ENCODE measurements at places on chromosomes 3 and 15.

- DNase-seq: no peak
Observed at GRCh38 chr3:62065985-62066693, 307.2 kb downstream of the FEZF2 start.

GRCh38 chr3:72219752-72220151 lies 434.8 kb upstream of the PROK2 start:
- DNase-seq: no peak

DNA sequence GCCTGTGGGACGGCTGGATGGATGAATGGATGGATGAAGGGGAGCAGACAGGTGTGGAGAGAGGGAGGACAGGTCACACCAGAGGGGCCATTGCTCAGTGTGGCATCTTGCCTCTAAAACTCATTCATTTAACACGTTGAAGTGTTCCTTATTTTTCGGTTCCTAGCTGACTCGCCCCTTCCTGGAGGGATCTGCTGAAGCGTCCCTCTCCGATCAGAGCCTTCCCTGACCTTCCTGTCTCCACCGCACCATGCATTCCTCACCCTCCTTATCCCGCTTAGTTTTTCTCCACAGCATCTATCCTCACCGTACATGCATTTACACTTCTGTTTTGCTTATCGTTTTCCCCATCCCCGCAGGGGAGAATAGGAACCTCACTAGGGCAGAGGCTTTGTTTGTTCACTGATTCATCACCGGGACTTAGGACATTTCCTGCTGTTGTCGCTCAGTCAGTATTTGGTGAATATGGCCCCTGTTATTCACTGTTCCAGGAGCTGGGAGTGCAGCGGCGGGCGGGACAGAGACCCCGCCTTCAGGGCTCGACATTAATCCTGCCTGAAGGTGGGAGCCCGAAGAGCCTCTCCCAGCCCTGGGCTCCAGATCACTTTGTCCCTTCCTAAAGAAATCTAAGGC lies 32.0 kb downstream of the FOXL2 start:
- DNase-seq: no peak

DNA sequence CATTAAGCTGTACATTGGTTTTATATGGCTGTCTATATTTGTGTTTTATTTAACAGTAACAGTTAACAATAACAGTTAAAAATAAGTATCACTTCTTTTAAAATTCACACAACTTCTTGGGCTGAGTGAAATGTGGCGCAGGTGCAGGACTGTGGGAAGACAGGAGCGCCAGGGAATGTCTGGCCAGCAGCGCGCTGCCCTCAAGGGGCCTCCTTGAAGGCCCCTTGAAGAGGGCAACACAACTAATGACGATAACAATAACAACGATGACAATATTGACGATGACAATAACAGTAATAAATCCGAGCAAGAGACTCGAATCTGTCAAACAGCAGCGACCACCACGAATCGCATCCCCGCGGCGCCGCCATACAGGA lies 411 bp upstream of the PPP2R3A start:
- DNase-seq: no peak

DNA sequence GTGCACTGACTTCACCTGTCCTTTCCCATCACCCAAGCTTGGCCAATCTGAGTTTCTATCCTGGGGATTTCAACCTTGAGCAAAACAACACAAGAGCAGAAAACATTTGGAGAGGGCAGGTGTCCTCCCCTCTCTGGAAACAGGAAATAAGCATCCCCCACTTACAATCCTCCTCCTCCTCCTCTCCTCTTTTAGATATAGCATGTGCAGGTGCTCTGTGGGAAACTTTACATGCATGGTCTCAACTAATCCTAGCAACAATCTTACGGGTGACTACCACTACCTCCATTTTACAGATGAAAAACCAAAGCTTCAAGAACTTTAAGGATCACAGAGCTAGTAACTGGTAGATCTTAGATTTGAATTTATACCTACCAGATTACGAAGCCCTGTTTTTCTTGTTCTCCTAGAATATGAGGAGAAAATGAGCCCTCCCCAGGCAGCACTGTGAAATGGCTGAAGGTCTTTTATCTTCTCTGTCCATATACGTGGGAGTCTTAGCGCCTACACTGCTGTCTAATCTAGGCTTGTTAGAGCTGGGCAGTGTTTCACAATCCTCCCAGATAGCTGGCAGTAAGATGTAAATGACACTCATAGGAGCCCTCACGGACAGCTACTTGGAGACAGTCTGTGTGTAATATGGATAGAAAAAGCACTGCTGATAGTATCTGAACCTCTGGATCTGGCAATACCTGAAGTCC lies 301.2 kb upstream of the PROK2 start:
- no peak for DNase-seq

GRCh38 chr3:174147798-174148197 lies 711.3 kb upstream of the NAALADL2 start:
- DNase-seq: no peak

DNA sequence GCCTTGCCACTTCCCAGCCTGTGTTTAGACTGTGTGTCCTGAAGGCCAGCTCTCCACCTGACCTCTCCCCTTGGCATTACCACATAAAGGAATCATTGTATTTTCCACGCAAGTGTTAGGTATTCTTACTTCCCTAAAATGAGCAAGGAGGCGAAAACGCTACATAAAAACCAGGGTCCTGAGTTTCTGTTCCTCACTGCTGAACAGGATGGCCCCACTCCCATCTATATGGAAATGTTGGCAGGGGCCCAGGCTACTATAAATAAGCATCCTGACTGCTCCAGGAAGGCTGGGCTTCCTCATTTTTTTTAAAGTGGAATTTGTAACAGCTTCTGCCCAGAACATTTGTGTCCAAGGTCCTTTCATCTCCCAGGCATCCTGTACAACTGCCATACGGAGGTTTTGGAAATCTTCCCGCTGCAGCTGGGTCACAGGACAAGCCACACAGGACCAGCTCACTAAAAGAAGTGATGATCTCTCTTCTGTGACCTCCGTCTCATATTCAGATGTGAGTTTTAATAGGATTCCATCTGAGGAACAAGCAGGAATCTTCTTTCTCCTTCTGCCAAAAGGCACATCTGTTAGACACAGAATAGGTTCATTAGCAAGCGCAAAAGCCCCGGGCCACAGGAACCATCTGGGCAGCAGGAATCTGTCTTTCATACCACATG lies 56.4 kb upstream of the LIMD1 start:
- no peak for DNase-seq

DNA sequence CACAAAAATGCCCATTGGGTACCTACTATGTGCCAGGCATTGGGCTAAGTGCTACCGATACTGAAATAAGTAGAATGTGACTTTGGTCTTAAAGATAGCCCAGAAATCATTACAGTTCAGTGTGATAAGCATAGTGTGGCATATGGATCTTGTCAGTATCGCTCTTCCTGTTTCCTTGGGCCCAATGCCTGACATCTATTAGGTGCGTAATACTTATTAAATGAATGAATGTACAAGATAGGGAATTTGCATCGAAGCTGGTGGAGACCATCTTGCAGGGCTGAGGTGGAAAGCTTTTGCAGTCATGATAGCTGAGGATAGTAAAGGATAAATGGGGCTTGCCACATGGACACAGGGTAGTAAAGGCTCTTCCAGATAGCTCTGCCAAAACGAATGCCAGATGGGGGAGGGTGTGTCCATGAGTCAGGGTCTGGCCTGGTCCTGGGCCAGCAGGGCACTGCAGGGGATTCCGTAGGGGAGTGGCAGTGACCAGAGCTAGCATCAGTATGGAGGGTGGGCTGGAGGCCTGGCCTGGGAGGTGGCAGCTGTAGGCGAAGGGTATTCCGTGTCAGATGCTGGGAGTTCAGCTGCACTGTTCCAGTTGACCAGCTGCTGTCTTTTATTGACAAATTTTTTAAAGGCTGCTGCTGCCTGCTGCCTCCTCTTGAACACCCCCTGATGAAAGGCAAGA lies 23.5 kb downstream of the TSEN2 start:
- no peak for DNase-seq

- DNase-seq: no peak
Observed at GRCh38 chr3:184234224-184234623, 4.8 kb downstream of the VWA5B2 start.

- DNase-seq: no peak
Observed at GRCh38 chr15:60372756-60373155, 25.0 kb downstream of the ANXA2 start.

- no peak for DNase-seq
Observed at GRCh38 chr15:92098869-92099268, 245.4 kb downstream of the SLCO3A1 start.

- DNase-seq: no peak
Observed at GRCh38 chr3:126508564-126508964, 9.0 kb downstream of the UROC1 start.

- DNase-seq: no peak
Observed at GRCh38 chr3:179969525-179969924, 67.2 kb downstream of the PEX5L start.

- DNase-seq: no peak
Observed at GRCh38 chr15:63385911-63386531, 4.4 kb upstream of the CA12 start.

DNA sequence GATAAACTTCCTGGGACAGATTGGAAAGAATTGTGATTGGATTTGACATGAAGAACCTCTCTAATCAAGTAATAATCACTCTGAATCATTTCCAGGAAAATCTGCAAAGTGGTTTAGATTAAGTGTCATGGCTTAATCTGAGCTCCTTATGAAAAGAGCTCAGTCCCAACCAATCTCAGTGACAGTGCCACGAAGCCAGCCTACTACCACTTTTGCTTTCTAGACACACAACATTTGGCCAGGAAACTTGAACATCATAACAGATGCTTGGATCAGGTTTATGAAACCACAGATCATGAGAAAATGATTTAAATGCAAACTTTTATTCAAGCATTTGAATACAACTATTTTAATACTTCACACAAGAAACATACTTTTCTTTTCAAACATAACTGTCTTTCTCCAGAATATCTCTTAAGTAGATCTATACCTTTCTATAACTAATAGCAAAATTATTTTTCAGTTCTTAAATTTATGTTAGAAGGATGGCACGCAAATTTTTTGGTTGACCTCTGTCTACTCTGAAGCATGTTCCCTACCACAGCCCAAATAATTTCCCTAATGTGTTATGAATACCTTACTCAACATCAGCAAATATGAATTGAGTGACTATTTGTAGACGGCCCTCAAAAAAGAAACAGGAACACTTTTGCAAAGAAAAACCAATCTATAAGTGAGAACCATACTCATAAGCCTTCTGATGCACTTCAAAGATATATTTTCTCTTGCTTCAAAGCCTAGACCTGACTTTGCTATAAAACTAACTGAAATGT lies 495.0 kb upstream of the ZNF385D start:
- DNase-seq: no peak

GRCh38 chr3:188242436-188243123 lies 88.6 kb downstream of the LPP start:
- no peak for DNase-seq

DNA sequence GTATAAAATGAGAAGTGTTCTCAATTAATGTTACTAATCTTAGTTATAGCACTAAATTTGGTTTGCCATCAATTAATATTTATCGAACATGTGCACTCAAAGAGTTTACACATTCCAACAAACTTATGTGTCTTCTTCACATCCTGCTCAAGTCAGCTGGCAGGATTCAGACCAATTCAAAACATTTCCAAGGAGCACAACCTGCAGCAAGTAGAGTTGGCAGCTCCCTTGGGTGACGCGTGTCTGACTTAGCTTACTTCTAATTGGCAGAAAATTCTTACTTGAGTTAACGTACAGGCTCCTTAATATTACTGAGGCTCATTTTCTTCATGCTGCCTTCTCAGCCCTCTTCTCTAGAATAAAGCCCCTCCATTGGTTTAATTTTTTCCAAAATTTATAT lies 110.4 kb upstream of the PFN2 start:
- DNase-seq: no peak

- DNase-seq: no peak
Observed at GRCh38 chr3:37308247-37308646, 133.9 kb upstream of the LRRFIP2 start.

- no peak for DNase-seq
Observed at GRCh38 chr15:78880813-78881212, 8.1 kb downstream of the MORF4L1 start.

- DNase-seq: peak; percentile 92
Observed at GRCh38 chr3:170869645-170870593, at the start of gene RPL22L1. RPL22L1 (minus strand) TSS chr3:170870195; CDS start chr3:170870167, 28 bp downstream.

DNA sequence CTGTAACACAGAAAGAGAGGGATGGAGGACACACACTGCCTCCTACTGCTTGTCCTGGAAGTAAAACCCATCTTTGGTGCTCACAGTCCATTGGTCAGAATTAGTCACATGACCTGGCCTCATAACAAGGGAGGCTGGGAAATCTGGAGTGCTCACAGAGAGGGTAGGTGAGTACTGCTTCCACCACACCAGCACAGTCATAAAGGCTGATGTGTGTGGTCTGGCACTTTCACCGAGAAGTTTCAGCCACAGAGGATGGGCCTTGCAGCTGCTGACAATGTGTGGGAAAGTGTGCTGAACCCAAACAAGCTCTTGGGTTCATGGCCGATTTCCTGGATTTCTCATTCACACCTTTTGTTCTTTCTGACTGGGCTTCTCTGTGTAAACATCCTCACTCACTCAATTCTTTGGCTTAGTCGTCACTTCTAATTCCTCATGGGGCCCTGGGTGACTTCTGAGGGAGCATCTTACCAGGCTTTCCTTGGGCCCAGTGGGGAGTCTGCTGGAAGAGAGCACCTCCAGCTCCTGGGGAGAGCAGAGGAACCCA lies 100.7 kb downstream of the ASB7 start:
- peak; percentile 15 for DNase-seq

- DNase-seq: no peak
Observed at GRCh38 chr15:87500240-87500639, 756.3 kb downstream of the NTRK3 start.

- DNase-seq: no peak
Observed at GRCh38 chr3:10395196-10395595, 74.3 kb upstream of the SEC13 start.

DNA sequence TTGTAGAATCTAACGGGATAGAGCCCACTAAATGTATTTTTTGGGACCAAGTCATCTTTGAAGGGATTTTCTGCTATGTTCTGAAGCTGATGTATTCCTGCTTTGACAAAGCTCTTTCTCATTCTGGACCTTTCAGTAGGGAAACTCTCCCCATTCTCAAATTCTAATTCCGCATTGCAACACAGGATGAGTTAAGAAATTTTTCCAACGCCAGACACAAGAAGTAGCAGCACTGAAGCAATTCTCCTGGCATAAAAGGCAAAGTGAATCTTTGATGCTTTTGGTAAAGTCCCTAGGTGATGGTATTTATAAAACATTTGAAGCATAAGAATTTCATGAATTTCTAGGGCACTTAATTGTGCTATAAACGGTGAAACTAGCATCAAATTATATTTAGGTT lies 76.8 kb downstream of the ZPLD1 start:
- no peak for DNase-seq

All from stimulated activated naive CD8-positive, alpha-beta T cell treated with anti-CD3 and anti-CD28 coated beads, Interleukin-15, Interleukin-2, amounts not matched to agents 100 U/mL and 50 U/mL, for 24 hours (primary cell).